ENCODE measurements at places on chromosomes 7 and 10. TPM values are rescaled to one million over a fixed set of nuclear protein-coding genes. Genes with fewer than 3 reads are reported as not detected.

The RARRES2 gene
- total RNA-seq, result not detected

The ABCC2 gene
- total RNA-seq, result 132 TPM

DNA sequence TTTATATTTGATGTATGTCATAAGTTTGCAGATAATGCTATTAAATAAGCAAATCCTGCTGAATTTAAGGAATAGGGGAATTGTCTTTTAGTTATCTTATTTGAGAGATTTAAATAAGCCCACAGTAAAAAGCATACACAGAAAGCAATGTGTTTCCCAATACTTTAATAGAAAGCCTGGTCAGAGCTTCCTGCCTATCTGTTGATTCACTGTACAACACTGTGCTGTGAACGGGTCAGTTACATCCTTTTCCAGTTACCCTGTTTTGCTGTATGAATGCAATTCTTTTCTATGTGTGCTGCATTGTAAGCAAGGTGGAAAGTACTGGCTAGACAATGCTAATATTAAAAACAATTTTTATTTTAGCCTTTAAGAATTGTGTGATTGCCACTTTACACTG lies 81.2 kb downstream of the ANKRD7 start:
- no peak for DNase-seq
- H3K27ac ChIP-seq, result no peak overlapping the region
- H3K4me3 ChIP-seq, result no peak overlapping the region
- H3K27me3 ChIP-seq, result no peaks in the 10 kb centered on the region
- H3K4me1 ChIP-seq, result no peaks in the 10 kb centered on the region

DNA sequence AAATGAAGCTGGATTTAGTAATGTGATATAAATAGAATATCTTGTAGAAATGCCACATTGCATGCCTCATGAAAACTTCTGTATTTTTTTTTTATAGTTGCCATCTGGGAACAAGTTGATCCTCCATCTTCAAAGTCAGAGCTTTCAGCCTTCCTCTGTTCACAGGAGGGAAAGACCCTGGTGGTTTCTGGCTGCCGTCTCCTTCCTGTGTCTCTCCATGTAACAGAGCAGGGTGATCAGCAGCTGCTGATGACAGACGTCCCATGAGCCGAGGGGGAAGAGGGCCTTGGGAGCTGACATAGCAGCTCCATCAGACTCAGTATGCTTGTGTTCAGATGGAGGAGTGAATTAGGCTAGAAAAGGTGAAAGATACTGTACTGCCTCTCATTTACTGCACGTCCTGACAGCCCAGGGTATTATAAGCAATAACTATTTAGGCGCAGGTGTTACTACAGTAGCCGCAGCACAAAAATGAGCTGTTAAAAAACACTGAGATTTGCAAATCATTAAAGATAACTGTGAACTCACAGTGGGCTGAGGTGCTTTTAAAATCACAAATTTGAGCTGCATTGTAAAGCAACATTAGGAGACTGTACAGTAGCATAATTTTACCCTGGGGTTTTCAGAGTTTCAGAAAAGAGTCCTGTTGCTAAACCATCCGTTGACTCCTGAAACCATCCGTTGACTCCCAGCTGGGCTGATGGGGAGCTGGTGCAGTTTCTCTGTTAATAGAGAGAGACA lies 103.3 kb downstream of the CFAP58 start:
- no peaks in the 10 kb centered on the region for H3K36me3 ChIP-seq
- H3K27ac ChIP-seq, result no peak overlapping the region
- H3K4me3 ChIP-seq, result no peak overlapping the region

DNA sequence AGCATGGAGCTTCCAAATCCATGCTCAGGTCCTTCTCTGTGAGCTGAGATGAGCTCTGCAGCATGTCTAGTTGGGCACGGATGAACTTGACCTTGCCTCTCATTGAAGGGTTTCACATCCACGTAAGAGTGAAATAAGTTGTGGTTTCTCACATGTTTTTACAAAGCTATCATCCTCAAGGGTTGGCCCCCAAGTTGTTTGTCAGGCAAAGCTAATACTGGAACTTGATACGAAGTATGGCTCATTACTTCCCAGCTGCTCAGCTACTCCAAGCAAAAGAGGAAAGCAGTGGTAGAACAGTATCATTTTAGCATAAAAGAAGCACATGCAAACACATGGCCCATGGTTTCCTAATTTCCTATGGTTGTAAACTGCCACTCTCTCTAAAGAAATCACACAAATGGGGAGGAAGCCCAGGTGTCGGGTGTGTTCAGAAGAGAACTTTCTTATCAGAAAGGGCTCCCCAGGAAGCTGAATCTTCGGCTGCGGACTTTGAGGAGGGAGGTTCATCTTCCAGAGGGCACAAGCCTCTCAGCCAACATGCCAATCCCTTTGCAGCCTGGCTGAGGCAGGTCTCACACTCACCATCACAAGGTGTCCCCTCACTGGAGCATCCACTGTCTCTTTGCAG lies 45.3 kb downstream of the PDLIM1 start:
- DNase-seq, result no peak
- no peaks in the 10 kb centered on the region for H3K36me3 ChIP-seq
- H3K27me3 ChIP-seq, result no peaks in the 10 kb centered on the region
- H3K4me3 ChIP-seq, result no peak overlapping the region
- peaks cover 15% of the 10 kb centered on the region for H3K4me1 ChIP-seq

GRCh38 chr7:18740579-18740988 lies 245.0 kb downstream of the HDAC9 start:
- H3K4me3 ChIP-seq, result no peak overlapping the region
- no peak for DNase-seq
- no peaks in the 10 kb centered on the region for H3K27me3 ChIP-seq
- no peaks in the 10 kb centered on the region for H3K4me1 ChIP-seq

All from PC-9 (cell line).